ENCODE measurements at places on chromosomes 6 and 20.
A peak's percentile ranks its signal among the peaks of the same experiment; 100 is the strongest.

DNA sequence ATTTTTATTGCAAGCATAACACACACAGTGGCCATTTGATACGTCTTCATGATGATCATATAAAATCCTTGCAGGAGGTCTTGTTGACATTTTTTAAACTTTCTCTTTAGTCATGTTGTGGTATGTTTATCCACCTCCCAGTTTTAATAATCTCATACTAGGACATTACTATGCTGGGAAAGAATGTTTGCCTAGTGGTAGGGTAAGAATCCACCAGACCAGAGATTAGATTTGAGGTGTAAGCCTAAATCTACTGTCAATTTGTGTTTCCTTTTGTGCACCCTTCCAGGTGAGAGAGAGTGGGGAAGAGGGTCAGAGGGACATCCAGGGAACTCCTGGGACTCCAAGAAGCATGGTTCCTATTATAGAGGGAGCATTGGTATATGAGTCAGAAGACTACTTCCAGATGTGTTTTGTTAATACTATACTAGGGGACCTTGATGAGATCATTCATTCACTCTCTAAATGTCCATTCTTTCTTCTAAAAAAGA lies 298.3 kb upstream of the SASH1 start:
- DNase-seq: peak; percentile 51

- no peak for DNase-seq
Observed at GRCh38 chr6:137777687-137778075, 89.4 kb upstream of the TNFAIP3 start.

DNA sequence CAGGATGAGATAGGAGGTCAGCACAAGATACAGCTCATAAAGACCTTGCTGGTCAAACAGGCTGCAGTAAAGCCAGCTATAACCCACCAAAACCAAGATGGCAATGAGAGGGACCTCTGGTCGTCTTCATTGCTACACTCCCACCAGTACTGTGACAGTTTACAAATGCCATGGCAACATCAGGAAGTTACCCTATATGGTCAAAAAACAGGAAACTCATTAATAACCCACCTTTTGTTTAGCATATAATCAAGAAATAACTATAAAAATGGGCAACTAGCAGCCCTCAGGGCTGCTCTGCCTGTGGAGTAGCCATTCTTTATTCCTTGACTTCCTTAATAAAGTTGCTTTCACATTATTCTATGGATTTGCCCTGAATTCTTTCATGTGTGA lies 30.9 kb downstream of the SLC22A2 start:
- no peak for DNase-seq

GRCh38 chr6:12173181-12173580 lies 117.0 kb upstream of the EDN1 start:
- no peak for DNase-seq

GRCh38 chr6:7218406-7218988 lies 94.5 kb downstream of the SSR1 start:
- DNase-seq: no peak
